ENCODE measurements at places on chromosomes 13 and 19.

DNA sequence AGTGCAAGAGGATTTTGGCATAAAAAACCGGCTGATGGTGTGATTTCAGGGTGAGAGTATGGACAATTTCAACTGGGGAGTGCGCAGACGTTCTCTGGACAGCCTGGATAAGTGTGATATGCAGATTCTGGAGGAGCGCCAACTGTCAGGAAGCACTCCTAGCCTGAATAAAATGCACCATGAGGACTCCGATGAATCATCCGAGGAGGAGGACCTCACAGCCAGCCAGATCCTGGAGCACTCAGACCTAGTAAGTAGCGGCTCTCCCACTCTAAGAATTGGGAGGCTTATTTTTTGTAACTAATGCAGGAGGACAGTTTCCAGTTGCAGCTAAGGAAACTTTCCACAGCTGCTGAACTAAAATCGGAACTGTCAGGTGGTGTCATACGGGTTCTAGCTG is 53.6 kb downstream of the ZAR1L start:
- no peak for DNase-seq

GRCh38 chr19:35399948-35400772 is 29.3 kb downstream of the GPR42 start:
- no peak for DNase-seq

GRCh38 chr13:23870356-23871140 is 18.7 kb downstream of the MIPEP start:
- DNase-seq: no peak

DNA sequence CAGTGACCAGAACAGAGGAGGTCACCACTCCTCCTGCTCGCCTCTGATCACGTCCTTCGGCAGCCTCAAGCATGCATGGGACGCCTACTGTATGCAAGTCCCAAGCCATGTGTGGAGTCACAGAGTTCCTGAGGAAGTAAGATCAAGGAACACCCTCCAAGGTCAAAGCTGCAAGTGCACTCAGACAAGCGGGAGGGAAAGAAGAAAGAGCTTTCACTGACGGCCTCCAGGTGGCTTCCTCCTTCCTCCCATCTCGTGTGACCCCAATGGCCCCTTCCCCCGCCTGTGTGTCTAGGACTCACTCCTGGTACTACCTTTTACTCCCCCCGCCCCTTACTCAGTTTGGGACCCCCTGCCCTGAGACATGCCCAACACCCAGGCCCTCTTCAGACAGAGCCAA is 6.1 kb downstream of the HAUS8 start:
- no peak for DNase-seq

- peak; percentile 88 for DNase-seq
Observed at GRCh38 chr19:3821857-3822364, 35.7 kb upstream of the MATK start.

- DNase-seq: no peak
Observed at GRCh38 chr19:44588771-44589112, 24.6 kb upstream of the IGSF23 start.

DNA sequence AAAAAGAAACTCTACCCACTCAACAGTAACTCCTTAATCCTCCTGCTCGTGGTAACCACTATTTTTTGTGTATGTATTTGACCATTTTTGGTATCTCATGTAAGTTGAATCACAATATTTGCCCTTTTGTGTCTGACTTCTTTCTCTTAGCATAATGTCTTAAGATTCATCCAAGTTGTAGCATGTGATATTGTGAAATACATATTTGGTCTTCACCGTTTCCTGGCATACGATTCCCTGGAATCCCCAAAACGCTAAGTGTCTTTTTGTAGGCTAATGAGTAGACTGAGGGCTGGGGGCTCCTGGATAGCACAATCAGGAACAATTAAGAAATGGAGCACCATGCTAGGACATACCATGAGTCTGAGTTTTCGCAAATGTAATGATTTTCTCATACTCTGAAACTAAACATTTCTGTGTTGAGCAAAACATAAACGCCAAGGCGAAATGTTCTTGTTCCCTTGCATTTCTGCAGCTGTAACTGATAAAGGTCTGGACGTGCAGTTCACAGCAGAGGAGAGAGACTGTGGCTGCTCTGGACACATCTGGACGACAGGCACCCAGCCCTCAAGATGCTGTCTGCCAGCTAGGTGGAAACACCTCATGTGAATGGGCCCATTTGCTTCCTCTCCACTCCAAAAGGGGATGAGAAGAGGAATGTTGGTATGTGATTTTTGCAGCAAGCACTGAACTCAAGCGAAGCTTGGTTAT is 38.4 kb downstream of the BRD4 start:
- DNase-seq: no peak

DNA sequence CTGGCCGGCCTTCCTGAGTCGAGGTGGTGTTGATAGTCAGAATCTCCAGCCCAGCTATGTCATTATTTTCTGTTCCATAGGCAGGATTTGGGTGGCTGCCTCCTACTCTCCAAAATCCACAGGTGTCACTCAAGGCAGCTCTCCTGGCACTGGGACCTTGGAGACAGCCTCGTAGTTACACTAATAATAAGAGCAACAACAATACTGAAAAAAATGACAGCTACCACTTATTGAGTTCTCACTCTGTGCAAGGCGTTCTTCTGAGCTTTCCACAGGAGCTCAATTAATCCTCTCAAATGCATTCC is 12.2 kb upstream of the KLK12 start:
- no peak for DNase-seq

GRCh38 chr19:31214997-31215396 is 134.2 kb downstream of the TSHZ3 start:
- no peak for DNase-seq

- no peak for DNase-seq
Observed at GRCh38 chr13:30186634-30187415, 120.5 kb downstream of the KATNAL1 start.

DNA sequence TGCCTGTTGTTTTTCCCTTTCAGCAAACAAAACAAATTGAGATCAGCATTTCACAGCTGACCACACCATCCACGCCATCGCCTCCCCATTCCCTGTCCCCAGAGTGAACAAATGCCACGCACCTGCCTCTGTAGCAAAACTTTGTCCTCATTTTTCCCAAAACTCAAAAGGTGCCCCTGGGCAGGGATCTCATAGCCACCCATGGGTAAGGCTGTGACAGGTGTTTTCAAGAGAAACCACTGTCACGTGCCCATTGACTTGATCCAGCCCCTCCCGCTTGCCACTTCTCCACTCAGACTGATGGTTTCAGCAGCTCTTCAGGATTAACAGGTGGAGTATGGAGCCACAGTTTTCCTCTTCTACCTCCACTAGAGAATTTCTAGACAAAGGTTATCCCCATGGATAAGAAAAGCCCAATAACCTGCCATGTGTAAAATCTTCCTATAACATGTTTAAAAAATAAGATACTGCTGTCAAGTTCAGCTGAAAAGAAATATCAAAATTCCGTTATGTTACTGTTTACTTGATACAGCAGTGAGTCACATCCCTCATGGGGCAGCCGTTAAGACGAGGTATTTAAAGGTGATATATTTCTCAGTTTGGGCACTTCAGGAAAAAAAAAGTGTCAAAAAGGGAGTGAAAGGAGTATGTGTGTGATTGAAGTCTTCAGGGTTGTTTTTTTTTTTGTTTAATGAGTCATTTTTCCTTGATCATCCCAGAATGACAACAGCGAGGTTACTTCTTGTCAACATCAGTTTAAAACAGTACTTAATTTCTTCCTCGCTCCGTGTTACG is 63.5 kb upstream of the GPR183 start:
- DNase-seq: no peak

DNA sequence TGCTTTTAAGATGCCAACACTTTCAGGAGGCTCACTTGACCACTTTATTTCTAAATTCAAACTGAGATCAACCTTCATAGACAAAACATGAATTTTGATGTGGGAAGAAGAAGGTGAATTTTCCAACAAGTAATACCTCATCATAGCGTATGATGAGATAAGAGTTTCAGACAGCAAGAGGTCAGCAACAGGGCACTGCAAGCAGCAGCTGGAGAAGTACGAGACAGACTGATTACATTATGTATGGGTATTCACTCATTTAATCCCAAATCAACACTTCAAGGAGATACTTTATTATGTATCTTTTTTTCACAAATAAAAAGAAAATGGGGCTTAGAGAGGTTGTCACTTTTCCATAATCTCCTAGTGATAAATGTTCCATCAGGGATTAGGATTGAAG is 389.8 kb downstream of the TBC1D4 start:
- no peak for DNase-seq

DNA sequence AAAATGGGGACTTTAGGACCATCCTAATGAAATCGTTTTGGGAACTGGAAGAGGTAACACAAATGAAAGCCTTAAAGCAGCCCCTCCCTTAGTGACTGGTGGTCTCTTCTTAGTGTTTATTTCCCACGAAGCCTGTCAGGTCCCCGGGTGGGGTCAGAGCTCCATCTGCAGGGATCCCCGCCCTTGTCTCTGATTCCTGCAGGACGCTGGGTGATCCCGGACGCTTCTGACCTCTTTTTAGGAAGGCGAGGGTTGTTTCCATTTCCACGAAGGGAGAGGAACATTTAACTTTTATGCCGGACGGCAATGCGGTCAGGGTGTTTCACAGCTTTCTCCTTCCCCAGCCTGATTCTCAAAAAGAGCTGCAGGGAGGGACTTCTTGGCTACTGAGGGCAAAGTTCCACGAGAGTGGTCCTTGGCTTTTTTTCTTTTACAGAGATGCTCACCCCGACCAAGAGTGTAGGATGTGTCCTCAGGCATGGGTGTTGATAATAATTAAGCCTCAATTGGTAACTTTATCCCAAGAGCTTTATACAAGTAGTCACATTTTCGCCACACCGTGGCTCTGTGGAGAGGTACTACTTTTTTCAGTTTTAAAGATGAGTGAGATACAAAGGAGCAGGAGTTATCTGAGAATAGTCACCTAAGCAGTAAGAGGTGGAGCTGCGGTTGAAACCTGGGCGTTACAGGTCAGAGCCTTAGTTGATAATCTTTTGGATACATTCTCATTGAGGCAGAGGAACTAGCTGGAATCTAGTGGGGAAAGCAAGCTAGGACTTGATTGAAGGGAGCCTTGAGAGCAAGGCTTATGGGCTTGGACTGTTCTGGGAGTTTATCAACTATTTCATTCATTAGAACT is 813 bp downstream of the ZNF284 start:
- DNase-seq: no peak

DNA sequence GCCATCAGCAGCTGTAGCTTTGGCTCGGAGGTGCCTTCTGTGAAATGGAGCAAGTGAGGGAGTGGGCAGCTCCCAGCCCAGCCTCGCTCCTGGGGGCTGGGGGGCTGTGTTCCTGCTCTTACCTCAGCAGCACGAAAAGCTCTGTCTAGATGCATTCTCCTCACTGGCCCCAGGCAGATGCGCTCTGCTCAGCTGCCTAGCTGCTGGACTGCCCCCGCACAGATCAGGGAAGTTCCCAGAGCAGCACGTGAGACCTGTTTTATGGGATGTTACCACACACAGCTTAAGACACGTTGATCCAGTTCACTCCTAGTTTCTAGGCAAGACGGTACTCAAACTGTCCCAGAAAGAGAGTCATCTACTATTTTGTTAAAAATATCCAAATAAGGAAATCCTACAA is 13.6 kb downstream of the LCP1 start:
- DNase-seq: peak; percentile 72

- no peak for DNase-seq
Observed at GRCh38 chr13:74187564-74187963, 53.4 kb upstream of the KLF12 start.

DNA sequence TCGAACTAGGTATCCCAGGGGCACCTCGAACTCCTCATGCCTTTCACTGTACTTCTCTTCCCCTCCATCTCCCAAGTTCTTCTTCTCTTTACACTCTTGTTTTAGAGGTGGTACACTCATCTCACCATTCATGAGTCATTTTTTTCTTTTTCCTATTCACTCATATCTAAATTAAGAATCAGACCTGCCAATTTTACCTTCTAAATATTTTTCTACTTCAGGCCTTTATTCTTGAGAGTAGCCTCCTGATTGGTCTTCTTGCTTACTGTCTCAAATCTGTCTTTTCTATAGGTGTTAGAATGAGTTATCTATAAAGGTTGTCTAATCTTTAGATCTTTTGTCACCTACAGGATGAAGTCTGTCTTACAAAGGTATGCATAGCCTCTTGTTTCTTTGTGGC is 20.7 kb downstream of the TDRD3 start:
- DNase-seq: no peak

Data from stimulated activated CD4-positive, alpha-beta T cell treated with anti-CD3 and anti-CD28 coated beads, Interleukin-4, amount 100 ng/mL, for 24 hours (primary cell).